ENCODE measurements at places on chromosomes 4 and X.

DNA sequence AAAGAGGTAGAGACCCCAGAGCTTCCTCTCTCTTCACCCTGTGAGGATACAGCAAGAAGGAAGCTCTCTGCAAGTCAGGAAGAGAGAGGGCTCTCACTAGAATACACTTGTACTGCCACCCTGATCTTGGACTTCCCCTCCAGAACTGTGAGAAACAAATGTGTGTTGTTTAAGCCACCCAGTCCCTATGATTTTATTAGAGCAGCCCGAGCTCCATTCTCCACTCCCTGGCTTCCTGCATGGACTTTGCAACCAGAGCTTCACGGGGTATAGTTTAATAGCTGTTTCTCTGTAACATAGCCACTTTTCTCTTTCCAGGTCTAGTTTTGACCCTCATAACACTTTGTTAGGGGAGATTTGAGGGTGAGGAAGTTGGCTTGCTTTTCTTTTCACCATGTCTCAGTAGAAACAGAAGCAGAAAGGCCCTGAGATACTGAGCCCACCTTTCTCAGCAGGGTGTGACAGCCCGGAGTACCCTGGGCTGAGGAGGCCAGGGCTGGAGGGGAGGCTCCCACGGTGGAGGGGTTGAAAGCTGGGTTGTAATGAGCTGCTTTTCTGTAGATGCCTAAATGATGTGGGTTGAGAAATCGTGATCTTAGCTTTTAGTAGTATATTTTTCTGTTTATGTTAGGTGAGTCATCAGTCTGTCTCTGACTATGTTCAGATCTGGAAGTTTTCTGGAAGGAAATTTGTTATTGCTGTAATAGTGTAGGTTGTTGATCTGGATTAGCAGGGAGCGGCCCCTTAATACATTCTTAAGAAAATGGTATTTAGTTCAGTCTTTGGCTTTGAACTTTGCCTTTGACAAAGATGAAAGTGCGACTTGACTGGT, 118.6 kb downstream of the PTTG2 start:
- DNase-seq, result no peak

DNA sequence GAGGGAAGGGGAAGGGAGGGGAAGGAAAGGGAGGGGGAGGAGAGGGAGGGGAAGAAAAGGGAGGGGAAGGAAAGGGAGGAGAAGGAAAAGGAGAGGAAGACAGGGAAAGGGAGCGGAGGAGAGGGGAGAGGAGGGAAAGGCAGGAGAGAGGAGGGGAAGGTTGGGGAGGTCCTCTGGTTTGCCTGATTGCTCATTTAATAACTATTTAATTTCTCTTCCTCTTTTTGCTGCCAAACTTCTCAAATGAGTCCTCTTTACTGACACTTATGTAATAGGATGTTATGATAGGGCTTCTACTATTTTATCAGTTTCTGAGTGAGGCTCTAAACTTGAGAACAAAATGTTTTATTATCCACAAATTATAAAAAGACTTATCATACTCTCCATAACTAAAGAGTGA, 35.4 kb upstream of the PPA2 start:
- no peak for DNase-seq

GRCh38 chrX:20980426-20980825, 393.8 kb upstream of the CNKSR2 start:
- no peak for DNase-seq

DNA sequence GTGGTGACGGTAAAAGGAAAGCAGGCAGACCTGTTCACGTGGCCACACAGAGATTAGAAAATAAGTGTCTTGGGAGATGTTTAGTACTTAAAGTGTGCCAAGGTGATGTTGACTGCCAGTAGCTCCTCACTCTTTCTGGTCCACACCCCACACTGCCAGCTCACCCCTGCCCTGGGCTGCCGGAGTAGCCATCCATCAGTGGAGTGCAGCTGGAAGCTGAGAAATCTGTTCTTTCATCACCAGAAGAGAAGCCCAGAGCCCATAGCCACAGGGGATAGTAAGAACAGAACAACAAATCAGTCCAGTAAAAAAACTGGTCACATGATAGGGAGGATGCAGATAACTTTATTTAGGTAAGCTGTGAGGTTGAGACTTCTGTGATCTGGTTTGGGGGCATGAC, 64.1 kb downstream of the WWC2 start:
- no peak for DNase-seq

GRCh38 chr4:73676136-73676535, 55.9 kb upstream of the RASSF6 start:
- DNase-seq, result no peak

DNA sequence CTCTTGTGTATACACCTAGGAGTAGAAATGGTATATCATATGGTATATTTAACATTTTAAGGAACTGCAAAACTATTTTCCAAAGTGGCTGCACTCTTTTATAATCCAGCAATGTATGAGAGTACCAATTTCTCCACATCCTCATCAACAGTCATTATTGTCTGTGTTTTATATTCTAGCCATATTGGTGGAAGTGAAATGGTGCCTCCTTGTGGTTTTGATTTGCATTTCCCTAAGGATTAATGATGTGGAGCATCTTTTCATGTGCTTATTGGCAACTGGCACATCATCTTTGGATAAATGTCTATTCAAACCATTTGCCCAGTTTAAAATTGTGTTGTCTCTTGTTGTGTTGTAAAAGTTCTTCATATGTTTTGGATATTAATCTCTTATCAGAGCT, 9.6 kb downstream of the BMP15 start:
- no peak for DNase-seq

GRCh38 chr4:187811591-187811990, 184.0 kb upstream of the ZFP42 start:
- no peak for DNase-seq

GRCh38 chrX:100072336-100072735, 337.7 kb downstream of the PCDH19 start:
- DNase-seq, result no peak

DNA sequence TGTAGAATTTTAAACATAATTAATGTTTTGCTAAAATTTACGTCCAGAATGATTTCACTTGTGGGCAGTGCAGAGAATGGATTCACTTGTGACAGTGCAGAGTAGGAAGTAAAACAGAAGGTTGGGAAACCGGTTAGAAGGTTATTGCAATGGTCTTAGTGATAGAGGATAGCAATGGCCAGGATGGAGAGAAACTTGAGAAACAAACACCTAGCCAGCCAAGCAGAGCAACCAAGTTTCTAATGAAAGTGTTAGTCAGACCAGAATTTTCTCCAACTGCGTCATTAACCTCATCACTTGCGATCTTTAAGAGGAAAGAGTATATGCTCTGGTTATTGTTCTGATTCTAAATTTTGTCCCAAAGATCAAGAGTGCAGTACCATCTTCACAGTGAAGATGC, 50.0 kb upstream of the TBC1D9 start:
- DNase-seq, result no peak

DNA sequence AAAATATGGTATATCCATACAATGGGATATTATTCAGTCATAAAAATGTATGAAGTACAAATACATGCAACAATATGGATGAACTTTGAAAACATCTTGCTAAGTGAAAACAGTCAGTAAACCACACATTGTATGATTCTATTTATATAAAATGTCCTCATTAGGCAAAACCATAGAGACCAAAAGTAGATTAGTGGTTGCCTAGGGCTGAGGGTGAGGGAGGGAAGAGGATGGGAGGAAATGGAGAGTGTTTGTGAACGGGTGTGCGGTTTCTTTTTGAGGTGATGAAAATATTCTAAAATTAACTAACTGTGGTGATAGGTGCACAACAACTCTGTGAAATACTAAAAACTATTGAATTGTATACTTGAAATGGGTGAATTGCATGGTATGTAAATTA, 29.6 kb downstream of the TEX11 start:
- DNase-seq, result no peak

- no peak for DNase-seq
These were observed 10.2 kb downstream of the RGS12 start for GRCh38 chr4:3302786-3303564.

- no peak for DNase-seq
These were observed 226.0 kb downstream of the RPA4 start for GRCh38 chrX:97109730-97110129.

DNA sequence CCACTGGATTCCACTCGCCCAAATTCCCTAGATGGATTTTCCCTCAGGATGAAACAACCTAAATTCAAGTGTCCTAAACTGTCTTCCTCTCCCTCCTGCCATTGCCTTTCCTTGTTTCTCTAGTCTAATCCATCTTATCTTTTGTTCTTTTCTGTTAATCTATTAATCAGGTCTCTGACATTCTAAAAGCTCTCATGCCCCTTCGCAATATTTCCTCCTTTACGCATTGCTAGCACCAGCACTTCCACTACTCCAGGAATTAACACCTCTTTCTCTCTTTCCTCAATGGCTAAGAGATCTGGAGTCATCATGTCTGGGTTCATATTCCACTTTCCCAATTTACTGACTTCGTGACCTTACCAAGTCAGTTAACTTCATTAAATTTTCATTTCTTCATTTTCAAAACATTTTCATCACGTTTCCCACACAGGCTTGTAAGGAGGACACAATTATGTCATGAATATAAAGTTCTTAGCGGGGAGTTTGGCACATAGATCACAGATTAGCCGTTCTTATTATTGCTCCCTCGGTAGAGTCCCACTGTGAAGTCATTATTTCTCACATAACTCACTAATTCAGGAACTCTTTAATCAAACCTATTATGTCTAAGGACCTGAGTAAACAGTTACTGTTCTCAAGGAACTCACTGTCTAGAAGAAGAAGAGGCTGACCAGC, 45.3 kb downstream of the FAT4 start:
- DNase-seq, result no peak

DNA sequence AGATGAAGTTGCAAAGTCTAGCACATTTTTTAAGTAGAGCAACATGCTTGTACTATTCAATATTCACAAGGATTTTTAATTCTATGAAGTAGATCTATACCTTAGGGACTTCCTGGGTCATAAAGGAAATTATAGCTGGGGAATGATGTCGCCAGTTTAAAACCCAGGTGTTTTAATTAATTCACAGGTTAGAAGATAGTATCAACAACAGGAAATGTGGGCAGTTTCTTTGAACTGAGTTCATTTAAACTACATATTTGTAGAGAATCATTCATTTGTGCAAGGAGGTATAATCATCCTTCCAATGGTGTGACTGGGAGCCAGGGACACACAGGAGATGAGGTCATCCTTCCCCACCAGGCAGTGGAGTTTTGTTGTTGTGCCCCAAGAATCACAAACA, 181.3 kb upstream of the KLF3 start:
- DNase-seq, result no peak

- DNase-seq, result no peak
These were observed 70.8 kb downstream of the DCAF8L1 start for GRCh38 chrX:27910412-27910811.

GRCh38 chrX:77962068-77962902, 7.2 kb downstream of the PGAM4 start:
- DNase-seq, result no peak
